CD4-positive, CD25-positive, alpha-beta regulatory T cell (primary cell): ENCODE measurements at places on chromosomes 1 and 21.

DNA sequence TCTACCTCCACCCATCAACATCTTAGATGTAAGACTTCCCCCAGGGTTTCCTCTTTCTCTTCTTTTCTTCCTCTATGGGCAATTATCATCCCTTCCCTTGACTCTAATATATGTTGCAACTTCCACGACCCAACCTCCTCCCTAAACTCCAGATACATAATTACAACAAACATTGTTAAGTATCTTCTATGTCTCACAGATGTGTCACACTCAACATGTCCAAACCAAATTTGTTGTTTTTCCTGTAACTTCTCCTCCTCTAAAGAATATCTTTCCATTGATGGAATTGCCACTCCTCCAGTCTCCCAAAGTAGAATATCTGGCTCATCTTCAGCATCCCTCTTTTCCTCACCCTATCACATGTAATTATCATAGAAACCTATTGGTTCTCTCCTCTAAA is 314.2 kb downstream of the RWDD3 start:
- no peaks in the 10 kb centered on the region for H3K4me1 ChIP-seq
- H3K27me3 ChIP-seq: no peaks in the 10 kb centered on the region
- no peak overlapping the region for H3K27ac ChIP-seq
- no peak overlapping the region for H3K4me3 ChIP-seq
- no peaks in the 10 kb centered on the region for H3K36me3 ChIP-seq

- no peak overlapping the region for H3K27ac ChIP-seq
- no peaks in the 10 kb centered on the region for H3K4me1 ChIP-seq
- H3K27me3 ChIP-seq: peaks cover 2% of the 10 kb centered on the region
- no peak for DNase-seq
- no peaks in the 10 kb centered on the region for H3K36me3 ChIP-seq
- H3K4me3 ChIP-seq: no peak overlapping the region
These were observed 94.2 kb downstream of the KCNK1 start for GRCh38 chr1:233707880-233708815.

- peak overlapping the region; percentile 65 for H3K27ac ChIP-seq
- no peaks in the 10 kb centered on the region for H3K36me3 ChIP-seq
- H3K27me3 ChIP-seq: no peaks in the 10 kb centered on the region
- H3K4me1 ChIP-seq: peaks cover 61% of the 10 kb centered on the region
- peak overlapping the region; percentile 90 for H3K4me3 ChIP-seq
These were observed 776 bp upstream of the TNFRSF9 start for GRCh38 chr1:7941437-7941793.

DNA sequence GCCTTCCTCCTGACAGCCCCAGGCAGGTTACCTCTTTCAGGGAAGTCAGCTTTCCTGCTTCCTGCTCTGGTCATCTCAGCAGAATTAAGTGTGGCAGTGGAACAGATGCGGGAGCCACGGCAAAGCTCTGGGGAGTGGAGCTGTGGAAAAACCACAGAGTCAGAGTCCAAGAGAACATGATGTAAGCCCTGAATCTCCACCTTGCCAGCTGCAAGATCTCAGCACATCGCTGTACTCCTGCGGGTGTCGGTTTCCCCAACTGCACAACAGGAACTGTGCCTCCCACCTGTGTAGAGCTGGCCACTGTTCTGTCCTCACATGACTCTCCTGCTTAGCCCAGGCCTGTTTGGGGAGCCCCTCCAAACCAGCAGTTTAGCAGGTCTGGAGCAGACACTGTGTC is 123.7 kb downstream of the MATN1 start:
- no peaks in the 10 kb centered on the region for H3K36me3 ChIP-seq
- no peaks in the 10 kb centered on the region for H3K4me1 ChIP-seq
- DNase-seq: no peak
- no peak overlapping the region for H3K27ac ChIP-seq
- H3K4me3 ChIP-seq: no peak overlapping the region

GRCh38 chr1:9600861-9601834 is 12.4 kb downstream of the TMEM201 start:
- H3K36me3 ChIP-seq: peaks cover 15% of the 10 kb centered on the region
- no peaks in the 10 kb centered on the region for H3K4me1 ChIP-seq
- no peak overlapping the region for H3K4me3 ChIP-seq
- no peak for DNase-seq

- DNase-seq: no peak
- H3K4me1 ChIP-seq: no peaks in the 10 kb centered on the region
- H3K27ac ChIP-seq: no peak overlapping the region
- no peaks in the 10 kb centered on the region for H3K27me3 ChIP-seq
- no peak overlapping the region for H3K4me3 ChIP-seq
- no peaks in the 10 kb centered on the region for H3K36me3 ChIP-seq
These were observed 101.9 kb upstream of the ACTL8 start for GRCh38 chr1:17653276-17653675.

DNA sequence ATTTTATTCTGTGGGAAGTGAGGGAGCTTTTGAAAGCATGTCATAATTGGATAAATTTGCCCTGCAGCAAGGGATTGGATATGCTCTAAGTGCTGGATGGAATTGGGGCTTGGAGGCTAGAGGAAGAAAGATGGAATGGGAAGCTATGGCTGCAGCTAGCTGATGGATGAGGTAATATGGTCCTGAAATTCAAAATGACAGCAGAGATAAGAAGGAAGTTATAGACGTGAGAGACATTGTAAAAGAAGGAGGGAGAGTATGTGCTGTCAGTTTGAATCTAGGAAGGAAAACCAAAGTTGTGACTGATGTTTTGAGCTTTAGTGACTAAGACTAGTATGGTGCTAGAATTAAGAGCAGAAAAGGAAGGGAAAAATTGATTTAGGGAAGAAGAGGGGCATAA is 299.9 kb upstream of the SPAG17 start:
- H3K36me3 ChIP-seq: no peaks in the 10 kb centered on the region
- no peak for DNase-seq
- H3K4me1 ChIP-seq: no peaks in the 10 kb centered on the region
- H3K4me3 ChIP-seq: no peak overlapping the region
- no peak overlapping the region for H3K27ac ChIP-seq

GRCh38 chr21:41894922-41895557 is 15.9 kb upstream of the PRDM15 start:
- H3K4me1 ChIP-seq: peaks cover 17% of the 10 kb centered on the region
- no peak overlapping the region for H3K27ac ChIP-seq
- H3K4me3 ChIP-seq: no peak overlapping the region
- no peaks in the 10 kb centered on the region for H3K27me3 ChIP-seq
- no peak for DNase-seq

DNA sequence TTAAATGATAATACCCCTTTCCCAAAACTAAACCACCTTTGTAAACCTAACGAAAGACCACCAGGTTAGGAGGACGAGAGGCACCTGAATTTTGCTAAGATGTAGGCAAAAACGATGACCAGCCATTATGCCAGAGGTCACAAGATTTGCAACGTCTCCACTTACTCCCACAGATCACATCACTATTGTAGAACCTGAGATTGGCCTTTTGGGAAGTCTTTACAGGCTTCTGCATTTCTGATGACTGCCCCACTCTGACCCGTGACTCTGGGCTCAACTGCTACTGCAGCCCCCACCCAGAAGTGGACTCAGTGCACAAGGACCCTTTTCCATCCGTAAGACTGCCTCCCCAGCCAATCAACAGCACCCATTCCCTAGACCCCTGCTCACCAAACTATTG is 36.4 kb upstream of the COL6A2 start:
- H3K27me3 ChIP-seq: peaks cover 9% of the 10 kb centered on the region
- no peak overlapping the region for H3K27ac ChIP-seq
- DNase-seq: no peak
- H3K36me3 ChIP-seq: no peaks in the 10 kb centered on the region

- no peaks in the 10 kb centered on the region for H3K4me1 ChIP-seq
- H3K27ac ChIP-seq: no peak overlapping the region
- no peak for DNase-seq
- no peak overlapping the region for H3K4me3 ChIP-seq
These were observed 14.9 kb upstream of the LRRC3 start for GRCh38 chr21:44440241-44441040.

GRCh38 chr1:113292603-113293255 is 97.6 kb upstream of the MAGI3 start:
- no peak overlapping the region for H3K4me3 ChIP-seq
- H3K27me3 ChIP-seq: peaks cover 4% of the 10 kb centered on the region
- DNase-seq: no peak
- no peak overlapping the region for H3K27ac ChIP-seq
- H3K4me1 ChIP-seq: no peaks in the 10 kb centered on the region

- no peaks in the 10 kb centered on the region for H3K27me3 ChIP-seq
- peak overlapping the region; percentile 96 for H3K27ac ChIP-seq
- peaks cover 26% of the 10 kb centered on the region for H3K4me1 ChIP-seq
- H3K4me3 ChIP-seq: peak overlapping the region; percentile 91
- peaks cover 25% of the 10 kb centered on the region for H3K36me3 ChIP-seq
- no peak for DNase-seq
These were observed 694 bp downstream of the TMEM167B start for GRCh38 chr1:109091078-109091838.
